ENCODE measurements at places on chromosomes 7 and 10. TPM values are rescaled to one million over a fixed set of nuclear protein-coding genes. Genes with fewer than 3 reads are reported as not detected.

Gene EBF3
- 0.26 TPM for total RNA-seq

Gene TSPAN33
- total RNA-seq = 47.1 TPM

Gene HOXA2
- total RNA-seq = not detected

Gene GIMAP8
- total RNA-seq = not detected

Gene MACROH2A2
- 7.8 TPM for total RNA-seq

Gene ARHGEF35
- total RNA-seq = 14.2 TPM

Gene FRAT1
- total RNA-seq = 5.2 TPM

Gene ACTL6B
- 2.1 TPM for total RNA-seq

Gene FGFBP3
- 115 TPM for total RNA-seq

Gene CYP26C1
- total RNA-seq = 0.21 TPM

Gene FKBP9
- total RNA-seq = 9.9 TPM

Gene PHKG1
- 0.61 TPM for total RNA-seq

All from H1 (cell line).